ENCODE measurements at places on chromosomes 1 and 21.

- no peak for DNase-seq
Observed at GRCh38 chr1:186094172-186094571, 280.9 kb downstream of the TPR start.

GRCh38 chr1:1259540-1259939 is 13.0 kb upstream of the C1QTNF12 start:
- DNase-seq: no peak

DNA sequence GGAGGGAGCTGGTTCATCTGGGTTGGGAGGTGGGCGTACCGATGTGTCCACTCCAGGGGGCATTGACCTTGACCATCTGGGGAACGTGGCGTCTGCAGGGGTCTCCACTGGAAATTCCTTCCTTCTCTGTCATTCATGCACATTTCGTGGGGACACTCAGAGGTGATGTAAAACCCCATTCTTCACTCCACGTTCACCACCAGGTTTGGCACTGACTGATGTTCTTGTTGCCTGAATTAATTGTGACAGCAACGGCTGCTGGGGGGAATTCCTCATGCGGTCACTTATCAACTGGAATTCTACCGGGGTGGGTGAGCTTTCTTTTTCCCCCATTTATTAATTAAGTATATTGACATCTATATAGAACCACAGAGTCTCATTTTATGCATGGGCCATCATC is 18.1 kb upstream of the POFUT2 start:
- no peak for DNase-seq

DNA sequence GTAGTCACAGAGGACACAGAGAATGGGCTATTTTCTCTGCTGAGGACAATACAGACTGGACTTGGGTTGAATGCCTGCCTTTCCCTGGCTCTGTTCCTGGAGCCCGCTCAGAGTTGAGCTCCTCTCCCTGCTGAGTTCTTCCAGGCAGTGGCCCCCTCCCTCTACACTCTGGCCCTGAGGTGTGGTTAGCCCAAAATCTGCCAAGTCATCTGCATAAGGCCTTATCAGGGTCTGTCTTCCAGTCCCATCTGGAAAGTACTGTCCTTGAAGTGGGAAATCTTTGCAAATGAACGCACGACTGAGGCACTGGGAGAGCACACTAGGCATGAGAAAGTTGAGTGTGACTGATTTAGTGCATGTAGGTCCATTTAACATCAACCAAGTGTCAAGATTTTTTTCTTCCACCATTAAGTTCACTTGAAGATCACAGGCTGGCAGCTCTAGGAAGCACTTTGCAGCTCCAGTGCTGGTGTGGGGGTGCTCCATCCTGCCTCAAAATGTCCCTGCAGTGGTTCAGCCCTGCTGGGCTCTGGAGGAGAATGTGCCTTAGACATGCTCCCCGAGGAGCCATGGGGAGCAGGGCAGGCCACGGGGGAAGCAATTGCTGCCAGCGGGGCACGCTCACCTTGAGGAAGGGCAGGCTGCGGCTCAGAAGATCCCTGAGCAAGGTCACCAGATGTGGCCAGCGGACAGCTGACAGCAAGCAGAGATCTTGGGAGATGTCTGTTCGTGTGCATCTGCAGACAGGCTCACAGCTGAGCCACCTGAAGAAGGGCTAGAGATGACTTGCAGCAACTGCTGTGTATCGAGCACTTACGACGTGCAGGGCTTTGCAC is 41.5 kb downstream of the IER5 start:
- DNase-seq: no peak

GRCh38 chr1:198841477-198841876 is 202.6 kb downstream of the PTPRC start:
- no peak for DNase-seq

DNA sequence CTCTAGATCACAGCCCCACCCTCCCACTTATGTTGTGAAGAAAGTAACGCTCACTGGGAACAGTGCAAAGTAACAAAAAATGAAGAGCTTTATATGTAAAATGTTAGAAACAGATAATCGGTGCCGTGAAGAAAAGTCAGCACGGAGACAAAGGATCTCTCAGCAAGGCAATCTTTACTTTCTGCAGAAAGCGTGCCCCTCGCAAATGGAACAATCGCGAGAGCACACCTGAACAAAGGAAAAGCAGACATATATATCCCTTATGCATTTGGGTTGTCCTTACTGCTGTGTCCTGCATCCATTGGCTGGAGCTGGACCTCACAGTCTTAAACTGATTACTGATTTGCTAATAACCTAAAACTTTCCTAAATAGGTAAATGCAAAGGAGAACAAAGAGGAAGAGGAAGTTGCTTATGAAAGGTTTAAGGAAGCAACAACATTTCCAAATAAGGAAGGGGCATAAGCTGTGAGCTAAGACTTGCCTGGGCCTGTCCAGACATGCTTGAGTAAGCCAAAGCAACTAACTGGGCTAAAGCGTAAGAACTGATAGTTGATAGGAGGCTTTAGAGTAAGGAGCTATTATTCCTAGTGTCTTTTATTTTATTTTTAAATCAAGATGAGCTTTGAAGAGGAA is 89.7 kb downstream of the GTF2B start:
- no peak for DNase-seq

Data from memory B cell (primary cell).